ENCODE measurements at places on chromosomes 3 and 15. TPM values are rescaled to one million over a fixed set of nuclear protein-coding genes. Genes with fewer than 3 reads are reported as not detected.
A peak's percentile ranks its signal among the peaks of the same experiment; 100 is the strongest.

Gene FBXO40
- not detected for total RNA-seq

Gene H1-8
- total RNA-seq = 2.7 TPM

Gene GNAT1
- total RNA-seq = 0.59 TPM

Gene GPR149
- total RNA-seq = not detected

Gene GOLGA6L10
- total RNA-seq = 0.28 TPM

DNA sequence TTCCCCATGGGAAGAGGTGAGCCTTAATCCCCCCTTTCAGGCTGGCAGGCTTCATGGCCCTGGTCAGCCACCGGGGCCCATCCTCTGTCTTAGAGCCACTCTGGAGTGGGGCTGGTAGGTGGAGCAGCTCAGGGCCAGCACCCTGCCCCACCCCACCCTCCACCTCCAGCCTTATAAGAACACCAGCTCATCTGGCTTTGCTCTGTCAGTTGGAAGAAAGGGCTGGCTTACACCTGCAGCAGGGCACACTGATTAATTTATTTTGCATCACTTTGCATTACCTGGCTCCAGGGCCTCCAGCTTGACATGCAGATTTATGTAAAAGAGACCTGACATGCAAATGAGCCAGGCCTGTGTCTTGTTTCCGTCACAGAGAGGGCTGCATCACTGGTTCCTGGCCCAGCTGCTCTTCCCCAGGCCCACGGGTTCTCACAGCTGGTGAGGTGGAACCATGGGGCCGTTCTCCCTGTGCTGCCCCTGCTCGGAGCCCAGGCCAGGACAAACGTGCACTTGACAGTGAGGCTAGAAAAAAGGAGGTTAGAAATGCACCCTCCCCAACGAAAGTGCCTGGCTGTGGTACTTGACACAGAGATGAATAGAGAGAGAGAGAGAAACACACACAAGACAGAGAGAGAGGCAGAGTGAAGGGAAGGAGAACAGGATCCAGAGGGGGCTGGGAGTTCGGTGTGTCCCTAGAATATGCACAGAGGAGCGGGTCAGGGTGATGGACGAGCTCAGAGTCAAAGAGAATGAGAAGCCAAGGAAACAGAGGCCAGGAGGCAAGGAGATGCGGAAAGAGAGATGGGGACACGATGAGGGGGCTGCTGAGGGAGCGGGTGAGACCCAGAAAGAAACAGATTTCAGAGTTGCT is 44.5 kb upstream of the MAGEF1 start:
- DNase-seq = no peak

DNA sequence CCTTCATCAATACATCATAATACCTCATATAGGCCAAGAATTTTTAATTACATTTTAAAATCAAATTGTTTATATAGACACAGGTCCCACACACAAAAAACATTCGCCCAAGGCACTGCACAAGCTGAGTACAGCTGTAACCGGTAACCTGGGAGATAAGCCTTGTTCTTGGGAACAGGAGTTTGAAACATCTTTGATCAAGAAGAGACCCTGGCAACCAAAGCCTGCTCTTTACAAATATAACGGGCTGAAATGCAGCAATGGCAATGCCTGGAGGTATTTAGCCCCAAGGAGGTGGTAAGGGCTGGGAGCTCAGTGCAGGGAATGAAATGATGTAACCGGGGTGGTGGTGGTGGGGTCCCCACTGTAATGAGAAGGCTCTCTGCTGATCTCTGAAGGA is 7.2 kb upstream of the CORO2B start:
- DNase-seq = no peak

DNA sequence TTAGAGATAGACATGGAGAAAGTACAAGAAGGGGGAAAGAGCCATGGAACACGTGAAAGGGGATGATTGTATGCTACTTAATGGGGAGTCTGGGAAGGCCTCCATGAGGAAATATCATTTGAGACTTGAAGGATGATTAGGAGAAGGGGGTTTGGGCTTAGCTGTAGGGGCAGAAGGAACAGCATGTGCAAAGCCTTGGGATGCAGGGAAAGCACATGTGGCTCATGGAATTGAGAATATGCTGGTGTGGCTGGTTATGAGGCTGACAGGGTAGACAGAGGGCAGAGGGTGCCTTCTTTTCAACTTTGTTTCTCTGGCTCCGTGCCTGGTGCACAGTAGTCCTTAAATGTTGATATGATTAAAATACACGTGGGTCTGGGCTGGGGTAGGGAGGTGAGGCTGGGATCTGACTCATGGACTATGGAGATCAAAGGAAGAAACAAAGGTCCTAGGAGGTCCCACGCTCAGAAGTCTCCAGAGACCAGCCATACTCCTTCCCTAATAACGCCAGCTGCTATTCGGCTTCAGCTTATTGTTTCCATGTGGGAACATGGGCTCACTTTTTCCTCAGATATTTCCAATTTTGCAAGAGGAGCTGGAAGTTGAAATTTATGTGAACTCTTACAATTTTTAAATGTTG is 1.1 kb downstream of the GTF2E1 start:
- DNase-seq = no peak

DNA sequence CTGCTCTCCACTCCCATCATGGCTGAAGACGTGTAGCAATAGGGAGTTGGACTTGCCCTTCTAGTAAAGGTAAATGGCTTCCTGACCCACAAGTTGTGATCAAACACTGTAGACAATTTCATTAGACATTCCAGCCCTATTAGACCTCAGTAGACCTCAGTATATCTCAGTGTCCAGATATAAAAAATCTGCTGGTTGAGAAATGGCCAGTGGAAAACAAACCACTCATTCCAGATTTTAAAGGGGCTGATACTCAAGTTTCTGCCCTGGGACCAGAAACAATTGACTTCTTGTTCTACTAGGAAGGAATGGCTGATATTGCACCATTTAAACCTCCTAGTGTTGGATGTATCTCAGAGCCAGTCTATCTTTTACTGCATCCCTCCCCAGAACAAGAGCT is 613.2 kb downstream of the PDCD6IP start:
- no peak for DNase-seq

- DNase-seq = no peak
Measured at GRCh38 chr3:72054976-72055375, 270.0 kb upstream of the PROK2 start.

GRCh38 chr3:65988411-65989180 is 50.1 kb downstream of the MAGI1 start:
- DNase-seq = no peak

DNA sequence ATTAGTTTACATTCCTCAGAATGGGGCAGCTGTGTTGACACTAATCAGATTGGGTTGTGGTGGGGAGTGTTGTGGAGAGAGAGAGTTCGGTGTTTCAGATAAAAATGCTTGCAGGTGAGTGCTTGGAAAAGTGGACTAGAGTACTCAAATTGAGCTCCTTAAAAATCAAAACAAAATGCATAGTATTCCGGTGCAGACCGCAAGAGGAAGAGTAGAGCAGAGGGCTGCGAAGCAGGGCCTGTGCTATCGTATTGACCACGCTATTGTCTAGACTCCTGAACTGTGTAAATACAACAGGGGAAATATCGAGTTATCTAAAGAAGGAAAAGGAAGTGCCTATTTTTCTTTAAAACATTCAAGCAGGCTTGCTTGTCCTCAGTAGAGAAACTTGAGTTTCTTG is 159.5 kb downstream of the TP63 start:
- DNase-seq = peak; percentile 34

Measured in endothelial cell (in vitro differentiated cells).